ENCODE measurements at places on chromosomes 3 and 15.

GRCh38 chr3:11091088-11091590 is 63.2 kb upstream of the HRH1 start:
- DNase-seq: no peak

DNA sequence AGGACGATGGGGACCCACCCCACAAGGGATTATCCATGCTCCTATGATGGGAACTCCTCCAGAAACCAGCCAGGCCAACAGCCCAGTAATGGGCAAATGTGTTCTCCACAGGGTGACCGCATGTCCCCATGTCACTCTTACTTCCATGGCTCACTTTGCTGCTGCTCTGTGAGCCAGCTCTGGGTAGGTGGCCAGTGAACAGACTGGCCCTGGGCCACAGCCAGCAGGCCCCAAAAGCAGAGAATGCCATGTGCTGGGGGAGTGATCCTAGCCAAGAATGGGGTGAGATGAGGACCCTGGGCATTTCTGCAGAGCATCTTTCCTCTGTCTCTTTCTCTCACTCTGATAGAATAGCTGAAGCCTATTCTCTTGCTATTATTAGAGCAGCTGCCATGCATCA is 391.4 kb downstream of the LRTM1 start:
- DNase-seq: peak; percentile 22

GRCh38 chr3:16877911-16878310 is 6.8 kb upstream of the PLCL2 start:
- no peak for DNase-seq

DNA sequence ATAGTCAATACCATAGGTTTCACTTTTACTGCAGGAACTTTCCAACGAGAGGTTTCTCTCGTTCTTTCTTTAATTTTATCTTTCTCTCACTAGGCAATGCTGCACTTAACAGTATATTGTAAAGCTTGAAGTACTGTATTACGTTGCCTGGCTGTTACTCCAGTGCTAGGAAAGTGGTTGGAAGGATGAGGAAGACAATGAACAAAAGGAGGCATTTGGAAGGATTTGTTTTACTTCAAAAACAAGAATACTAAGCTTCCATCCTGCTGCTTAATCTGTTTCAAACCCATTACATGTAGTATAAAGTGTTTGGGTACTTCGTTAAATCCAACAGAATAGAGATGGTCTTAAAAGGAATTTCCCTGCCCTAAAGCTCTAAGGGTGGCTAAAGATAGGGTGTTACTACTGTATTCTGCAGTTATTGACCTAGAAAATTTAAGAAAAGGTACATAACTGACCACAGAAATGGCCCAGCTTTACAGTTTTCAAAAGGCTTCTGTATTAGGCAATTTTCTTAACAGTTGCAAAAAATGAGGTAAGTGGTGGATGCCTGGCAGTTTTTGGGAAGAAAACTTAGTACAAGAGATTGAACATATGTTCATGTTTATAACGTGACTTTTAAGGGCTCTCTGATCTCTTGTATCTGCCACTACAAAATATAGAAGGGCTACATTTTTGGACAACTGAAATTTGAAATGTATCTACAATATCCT is 785 bp upstream of the IFT57 start:
- no peak for DNase-seq

- no peak for DNase-seq
These were observed 186.1 kb downstream of the FMN1 start for GRCh38 chr15:33008284-33008995.

DNA sequence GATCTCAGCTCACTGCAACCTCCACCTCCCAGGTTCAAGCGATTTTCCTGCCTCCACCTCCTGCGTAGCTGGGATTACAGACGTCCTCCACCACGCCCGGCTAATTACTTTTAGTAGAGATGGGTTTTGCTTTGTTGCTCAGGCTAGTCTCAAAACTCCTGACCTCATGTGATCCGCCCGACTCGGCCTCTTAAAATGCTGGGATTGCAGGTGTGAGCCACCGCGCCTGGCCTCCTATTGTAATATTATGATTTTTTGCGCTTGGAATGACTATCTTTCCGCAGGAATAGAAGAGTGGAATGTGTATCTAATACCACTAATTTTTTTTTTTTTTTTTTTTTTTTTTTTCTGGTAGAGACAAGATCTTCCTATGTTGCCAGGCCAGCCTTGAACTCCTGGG is 1.8 kb downstream of the ARL8B start:
- DNase-seq: no peak

GRCh38 chr3:152738656-152739055 is 96.3 kb upstream of the P2RY1 start:
- no peak for DNase-seq

- DNase-seq: no peak
These were observed 3.2 kb downstream of the SETD5 start for GRCh38 chr3:9400616-9401015.

DNA sequence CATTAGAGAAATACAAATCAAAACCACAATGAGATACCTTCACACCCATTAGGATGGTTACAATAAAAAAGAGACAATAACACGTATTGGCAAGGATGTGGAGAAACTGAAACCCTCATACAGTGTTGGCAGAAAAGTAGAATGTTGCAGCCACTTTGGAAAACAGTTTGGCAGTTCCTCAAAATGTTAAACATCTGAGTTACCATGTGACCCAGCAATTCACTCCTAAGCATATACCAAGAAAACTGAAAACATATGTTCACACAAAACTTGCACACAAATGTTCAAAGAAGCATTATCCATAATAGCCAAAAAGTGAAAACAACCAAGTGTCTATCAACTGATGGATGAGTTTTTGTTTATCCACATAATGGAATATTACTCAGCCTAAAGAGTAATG is 166.9 kb upstream of the FAM3D start:
- no peak for DNase-seq

DNA sequence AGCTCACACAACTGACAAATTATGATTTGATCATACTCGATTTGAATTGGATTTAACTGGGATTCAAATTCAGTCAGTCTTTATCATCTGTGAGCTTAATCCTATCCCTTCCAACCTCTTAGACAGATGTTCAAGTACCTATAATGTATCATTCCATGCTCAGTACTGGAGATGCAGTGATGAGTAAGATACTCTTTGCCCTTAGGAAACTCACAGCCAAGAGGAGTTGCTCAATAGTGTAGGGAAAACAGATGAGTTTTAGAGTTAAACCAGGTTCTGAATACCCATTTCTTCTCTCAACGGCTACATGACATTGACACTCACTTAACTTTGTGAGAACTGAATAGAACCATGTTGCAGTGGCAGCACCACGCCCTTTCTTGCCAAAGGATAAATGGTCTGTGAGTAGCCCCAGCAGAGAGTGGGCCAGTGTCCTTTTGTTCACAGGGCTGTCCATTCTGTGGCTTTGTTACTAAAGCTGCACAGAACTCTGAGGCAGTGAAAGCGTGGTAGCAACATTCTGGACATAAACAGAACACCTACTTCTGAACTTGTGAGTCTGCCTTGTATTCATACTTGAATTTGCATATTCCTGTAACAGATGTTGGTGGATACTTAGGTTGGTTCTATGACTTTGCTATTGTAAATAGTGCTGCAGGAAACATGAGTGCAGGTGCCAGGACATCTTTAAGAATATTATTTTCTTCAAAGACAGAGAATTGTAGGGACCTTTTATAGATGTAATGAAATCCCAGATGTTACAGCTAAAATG is 91.6 kb downstream of the RASA2 start:
- no peak for DNase-seq

GRCh38 chr3:171804618-171805389 is 5.5 kb downstream of the PLD1 start:
- DNase-seq: no peak

- DNase-seq: no peak
These were observed 113.1 kb downstream of the CHCHD6 start for GRCh38 chr3:126816986-126817777.

DNA sequence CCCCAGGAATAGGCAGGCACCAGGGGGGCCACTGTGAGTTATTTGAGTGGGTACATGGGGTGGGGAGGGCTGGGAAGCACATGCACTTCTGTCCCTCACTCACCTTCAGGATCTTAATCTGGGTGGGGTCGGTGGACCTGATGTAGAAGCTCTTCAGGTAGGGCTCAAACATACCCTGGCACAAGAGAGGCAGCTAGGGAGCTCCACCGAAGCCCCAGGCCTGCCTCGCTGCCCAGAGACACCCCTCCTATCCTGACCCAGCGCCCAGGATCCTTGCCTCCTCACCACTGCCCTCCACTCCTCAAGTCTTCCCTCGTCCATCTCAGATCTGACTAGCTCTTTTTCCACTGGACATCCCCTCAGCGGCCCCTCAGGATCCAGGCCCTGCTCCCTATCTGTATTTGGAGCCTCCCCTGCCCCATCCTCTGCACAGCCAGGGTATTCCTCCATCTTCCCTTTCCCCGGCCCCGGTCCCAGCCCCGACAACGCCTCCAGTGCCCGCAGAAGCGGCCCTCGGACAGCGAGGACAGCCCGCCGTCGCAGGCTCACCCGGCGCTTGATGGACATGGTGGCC is 30.0 kb downstream of the AP3B2 start:
- DNase-seq: no peak

DNA sequence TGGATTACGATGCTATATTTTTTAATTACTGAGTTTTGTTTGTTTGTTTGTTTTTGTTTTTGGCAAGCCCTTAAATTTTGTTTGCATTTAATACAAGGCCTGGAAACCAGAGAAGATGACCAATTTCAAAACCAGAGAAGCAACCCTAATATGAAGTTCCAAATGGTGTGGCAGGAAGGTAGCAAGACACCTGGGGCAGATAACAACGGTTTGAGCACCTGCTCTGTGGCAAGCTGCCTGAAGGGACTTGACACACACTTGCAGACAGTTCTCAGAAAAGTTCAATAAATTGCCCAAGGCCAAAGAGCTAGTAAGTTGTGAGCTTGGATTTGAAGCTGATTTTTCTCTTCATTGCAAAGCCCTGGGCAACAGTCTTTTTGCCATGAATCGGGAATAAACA is 151.2 kb upstream of the UBE2E1 start:
- no peak for DNase-seq

DNA sequence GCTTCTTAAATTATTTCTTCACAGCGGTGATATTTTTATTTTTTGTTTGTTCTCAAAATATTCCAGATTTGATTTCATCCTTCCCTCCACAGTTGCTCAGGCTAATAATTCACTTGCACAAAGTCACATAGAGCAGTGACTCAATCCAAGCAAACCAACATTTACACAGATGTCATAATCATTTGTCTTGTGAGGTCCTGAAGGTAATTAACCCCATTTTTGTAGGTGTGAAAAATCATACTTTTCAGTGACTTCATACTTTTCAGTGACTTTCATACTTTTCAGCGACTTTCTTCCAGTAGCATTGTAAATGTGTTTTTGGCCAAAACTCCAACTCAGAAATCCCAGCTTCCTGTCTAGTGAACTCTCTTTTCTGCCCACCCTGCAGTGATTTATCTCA is 32.1 kb downstream of the CD200 start:
- no peak for DNase-seq

DNA sequence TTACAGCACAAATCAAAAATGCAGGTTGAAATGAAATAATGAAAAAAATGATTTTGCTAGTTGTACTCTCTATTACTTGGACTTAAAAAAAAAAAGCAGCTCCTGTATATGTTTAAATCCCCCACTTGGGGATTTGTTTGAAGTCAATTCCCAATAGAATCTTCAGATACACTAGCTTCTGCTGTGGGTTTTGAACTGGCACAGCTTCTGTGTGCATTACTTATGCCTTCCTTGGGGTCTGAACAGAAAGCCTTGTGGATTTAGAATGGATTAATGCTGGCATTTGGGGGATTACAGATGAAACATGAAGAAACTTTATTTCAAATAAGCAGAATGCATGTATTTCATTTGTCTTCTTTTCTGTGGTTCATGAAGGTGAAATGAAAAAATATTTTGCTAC is 513.2 kb upstream of the TBL1XR1 start:
- DNase-seq: no peak

DNA sequence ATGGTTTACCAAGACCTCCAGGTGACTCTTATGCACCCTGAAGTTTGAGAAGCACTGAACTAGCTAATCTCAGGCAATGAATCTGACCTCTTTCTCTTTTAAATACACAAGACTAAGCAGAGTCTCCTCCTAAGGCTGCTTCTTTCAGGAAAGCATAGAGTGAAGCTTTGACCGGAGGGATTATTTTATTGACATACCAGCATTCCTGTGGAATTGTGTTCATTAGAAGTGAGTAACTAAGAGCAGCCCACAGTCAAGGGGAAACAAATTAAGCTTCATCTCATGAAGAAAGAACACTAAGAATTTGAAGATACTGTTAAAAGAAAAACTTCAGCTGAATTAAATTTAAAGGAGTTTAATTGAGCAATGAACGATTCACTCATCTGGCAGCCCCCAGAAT is 963.5 kb downstream of the NTRK3 start:
- DNase-seq: no peak

DNA sequence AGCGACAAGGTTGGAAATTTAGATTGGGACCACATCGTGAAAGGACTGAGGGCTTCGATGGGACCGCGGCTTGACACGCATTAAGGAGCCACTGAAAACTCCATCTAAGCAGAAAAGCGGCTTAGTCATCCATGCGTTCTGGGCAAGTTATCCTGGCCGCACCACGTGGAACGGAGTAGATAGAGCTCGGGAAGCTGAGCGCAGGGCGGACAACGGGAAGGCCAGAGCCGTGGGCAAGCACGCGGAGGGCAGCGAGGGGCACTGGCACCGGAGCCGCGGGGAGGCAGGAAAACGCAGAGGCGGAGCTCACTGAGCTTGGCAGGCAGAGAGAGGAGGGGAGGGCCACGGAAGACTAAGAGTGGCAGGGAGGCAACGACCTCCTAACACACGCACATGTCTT is 61.3 kb upstream of the VGLL4 start:
- no peak for DNase-seq

DNA sequence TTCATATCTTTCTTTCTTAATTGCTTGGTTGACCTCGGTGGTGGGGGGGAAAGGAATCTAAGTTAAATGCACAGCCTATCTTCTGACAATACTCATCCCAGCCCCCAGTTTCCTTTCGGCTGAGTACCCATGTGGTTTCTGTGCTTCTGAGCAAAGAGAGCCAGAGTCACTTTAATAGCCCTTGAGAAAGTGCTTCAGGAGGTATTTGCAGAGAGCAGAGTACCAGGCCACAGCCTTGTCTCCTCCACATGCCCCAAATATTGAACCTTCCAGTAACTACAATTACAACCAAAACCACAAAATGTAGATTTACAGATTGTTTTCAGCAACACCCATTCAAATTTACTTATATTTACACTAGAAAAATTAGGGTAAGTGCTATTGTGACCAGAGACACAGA is 647.4 kb downstream of the NR2F2 start:
- no peak for DNase-seq

- DNase-seq: no peak
These were observed 10.8 kb upstream of the SLC24A5 start for GRCh38 chr15:48109856-48110531.

- no peak for DNase-seq
These were observed 27.6 kb downstream of the ZNF589 start for GRCh38 chr3:48268381-48268935.

DNA sequence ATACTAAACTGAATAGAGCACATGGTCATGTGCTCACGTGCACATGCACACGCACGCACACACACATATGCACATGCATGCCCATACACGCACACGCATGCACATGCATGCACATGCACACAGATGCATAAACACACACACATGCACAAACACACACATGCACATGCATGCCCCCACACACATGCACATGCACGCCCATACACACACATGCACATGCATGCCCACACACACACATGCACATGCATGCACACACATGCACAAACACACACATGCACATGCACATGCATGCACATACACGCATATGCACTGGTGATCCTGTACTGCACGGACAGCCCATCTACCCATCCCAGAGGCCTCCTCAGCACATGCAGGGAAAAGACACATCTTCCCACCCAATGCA is 426.6 kb downstream of the OCA2 start:
- DNase-seq: no peak

GRCh38 chr15:78302579-78303312 is 3.3 kb upstream of the SKIC8 start:
- no peak for DNase-seq

Data from Right ventricle myocardium inferior (tissue), 1 donor.